M059J (cell line): ENCODE measurements at places on chromosomes 7 and 10. TPM values are rescaled to one million over a fixed set of nuclear protein-coding genes. Genes with fewer than 3 reads are reported as not detected.
A peak's percentile ranks its signal among the peaks of the same experiment; 100 is the strongest.

- no peak for DNase-seq
Observed at GRCh38 chr10:78576276-78576675, 492.5 kb upstream of the ZMIZ1 start.

DNA sequence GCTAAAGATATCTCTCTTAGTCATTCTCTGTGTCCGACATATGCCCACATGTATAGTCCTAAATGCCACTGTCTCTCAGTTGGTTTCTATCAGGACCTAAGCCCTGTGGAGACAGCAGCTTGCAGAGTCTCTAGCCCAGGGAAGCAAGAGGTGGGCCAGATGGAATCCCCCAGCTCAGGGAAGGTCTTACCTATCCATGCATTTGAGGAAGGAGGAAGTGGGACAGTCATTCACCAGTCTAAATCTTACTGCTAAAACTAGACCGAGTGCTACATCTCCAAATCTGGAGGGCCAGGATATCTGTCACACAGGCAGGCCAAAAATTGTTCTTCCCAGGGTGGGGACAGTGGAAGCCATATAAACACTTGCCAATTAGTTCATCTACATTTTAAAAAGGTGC lies 26.4 kb upstream of the HERPUD2 start:
- no peak for DNase-seq

EBLN1 gene
- 0.17 TPM in 1 of 2 replicates, not detected in the other for total RNA-seq

DNA sequence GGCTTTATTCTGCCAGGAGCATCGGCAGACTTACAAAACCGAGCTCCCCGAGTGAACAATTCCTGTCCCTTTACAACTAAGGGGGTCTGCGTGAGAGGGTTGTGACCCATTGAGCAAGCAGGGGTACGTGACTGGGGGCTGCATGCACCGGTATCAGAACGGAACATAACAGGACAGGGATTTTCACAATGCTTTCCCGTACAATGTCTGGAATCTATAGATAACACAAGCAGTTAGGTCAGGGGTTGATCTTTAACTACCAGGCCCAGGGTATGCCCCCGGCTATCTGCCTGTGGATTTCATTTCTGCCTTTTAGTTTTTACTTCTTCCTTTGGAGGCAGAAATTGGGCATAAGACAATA lies 38.1 kb upstream of the GSDME start:
- no peak for DNase-seq

GRCh38 chr10:31648966-31649365 lies 279.7 kb downstream of the ARHGAP12 start:
- DNase-seq: no peak

DNA sequence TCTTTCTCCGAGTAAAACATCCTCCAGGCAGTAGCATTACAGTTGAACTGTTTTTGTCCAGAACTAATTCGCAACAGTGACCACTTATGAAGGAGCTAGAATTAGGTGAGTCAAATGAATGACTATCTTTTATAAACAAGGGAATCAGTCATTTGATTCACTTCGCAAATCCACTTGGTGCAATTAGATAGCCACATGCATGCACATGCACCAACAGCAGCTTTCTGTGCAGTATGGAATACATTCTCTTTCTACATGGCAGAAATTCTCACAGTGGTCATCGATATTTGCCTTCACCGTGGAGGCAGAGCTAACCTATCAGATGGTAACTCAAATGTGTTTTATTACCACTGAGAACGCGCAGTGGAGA lies 118.8 kb downstream of the CDK6 start:
- peak; percentile 88 for DNase-seq

- DNase-seq: peak; percentile 57
Observed at GRCh38 chr10:121900443-121901174, 27.2 kb downstream of the ATE1 start.

DNA sequence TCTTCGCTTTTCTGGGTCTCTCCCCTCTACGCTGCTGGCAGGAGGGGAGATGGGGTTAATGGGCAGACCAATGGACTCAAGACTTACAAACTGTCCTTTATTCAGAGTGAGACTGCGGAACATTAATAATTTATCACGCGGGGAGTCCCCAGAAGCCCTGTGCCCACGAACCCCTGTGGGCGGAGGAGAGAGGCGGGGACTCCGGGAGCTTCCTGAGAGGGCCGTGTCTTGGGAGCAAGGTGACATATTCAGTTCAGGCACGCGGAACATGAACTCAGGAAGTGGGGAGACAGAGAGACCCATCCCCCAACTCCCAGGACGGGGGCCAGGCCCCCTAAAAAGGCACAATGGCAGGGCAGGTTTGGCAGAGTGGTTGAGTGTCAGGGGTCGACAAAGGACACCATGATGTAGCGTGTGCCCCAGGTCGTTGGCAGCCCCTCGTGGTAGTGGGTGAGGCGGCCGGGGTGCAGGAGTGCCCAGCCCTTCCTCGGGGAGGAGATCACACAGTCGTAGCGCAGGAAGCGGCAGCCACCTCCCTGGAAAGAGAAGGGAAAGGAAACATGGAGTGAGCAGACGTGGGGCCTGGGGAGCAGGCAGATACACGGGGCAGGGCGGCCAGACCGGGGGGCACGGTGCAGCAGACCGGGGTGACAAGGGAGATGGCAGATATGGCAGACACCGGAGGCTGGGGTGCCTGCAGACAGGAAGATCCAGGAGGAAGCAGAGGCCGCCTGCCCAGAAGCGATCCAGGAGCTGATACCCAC lies 5.2 kb upstream of the MOGAT3 start:
- DNase-seq: no peak
